ENCODE measurements at places on chromosomes 2 and 18. TPM values are rescaled to one million over a fixed set of nuclear protein-coding genes. Genes with fewer than 3 reads are reported as not detected.

The CHRNG gene
- not detected for total RNA-seq

The POMC gene
- 10.2 TPM for total RNA-seq

The GALNT3 gene
- total RNA-seq: 5.5 TPM

The IL36B gene
- not detected for total RNA-seq

The SERPINB10 gene
- not detected for total RNA-seq

The ZSWIM2 gene
- 0.44 TPM for total RNA-seq

The PKDCC gene
- 124 TPM for total RNA-seq

The ANKRD30B gene
- total RNA-seq: not detected

The SERPINB13 gene
- not detected for total RNA-seq

The OBSL1 gene
- total RNA-seq: 41.5 TPM

The SAG gene
- total RNA-seq: not detected

The FEV gene
- total RNA-seq: not detected

The DSC2 gene
- total RNA-seq: 18.2 TPM

The PDCD1 gene
- 0.44 TPM for total RNA-seq

The FBLN7 gene
- 13.0 TPM for total RNA-seq

The BMP10 gene
- total RNA-seq: not detected

The FAP gene
- total RNA-seq: 11.5 TPM

The COL4A3 gene
- total RNA-seq: 7.3 TPM

The RGPD3 gene
- total RNA-seq: 1.3 TPM

The GNLY gene
- 5.3 TPM for total RNA-seq

The SERPINB2 gene
- total RNA-seq: 0.44 TPM

The GKN2 gene
- total RNA-seq: not detected

The CTLA4 gene
- not detected for total RNA-seq

The BBS5 gene
- total RNA-seq: 10.5 TPM

The PELI1 gene
- total RNA-seq: 24.7 TPM

The MIB1 gene
- total RNA-seq: 38.5 TPM

The ANO7 gene
- 0.65 TPM for total RNA-seq

The PROM2 gene
- total RNA-seq: 0.49 TPM

The HOXD3 gene
- total RNA-seq: 2.0 TPM

The SOCS6 gene
- total RNA-seq: 18.2 TPM
